NCI-H524 (cell line): ENCODE measurements at places on chromosomes 2 and 18.

DNA sequence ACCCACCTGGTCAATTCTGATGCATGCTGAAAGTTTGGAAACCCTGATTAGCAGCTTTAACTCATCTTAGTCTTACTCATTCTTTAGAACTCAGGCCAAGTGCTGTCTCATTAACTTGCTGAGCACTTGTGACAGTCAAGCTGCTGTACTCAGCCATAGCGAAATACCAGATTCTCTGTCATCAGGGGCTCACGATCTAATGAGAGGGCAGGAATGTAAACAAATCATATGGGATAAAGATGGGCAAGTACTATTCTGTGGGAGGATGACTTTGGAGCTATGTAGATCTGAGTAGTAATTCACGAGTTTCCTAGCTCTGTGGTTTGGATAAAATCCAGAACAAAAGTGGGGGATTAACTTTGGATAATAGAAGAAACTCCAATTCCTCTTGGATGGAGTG, 376.6 kb downstream of the HRH4 start:
- peak; percentile 6 for DNase-seq

- DNase-seq, result peak; percentile 2
These were observed 230.0 kb upstream of the PARD3B start for GRCh38 chr2:204315236-204315662.

- no peak for DNase-seq
These were observed 113.7 kb downstream of the OSR1 start for GRCh38 chr2:19244460-19245363.

GRCh38 chr2:170937709-170938379, 8.8 kb downstream of the GORASP2 start:
- no peak for DNase-seq

DNA sequence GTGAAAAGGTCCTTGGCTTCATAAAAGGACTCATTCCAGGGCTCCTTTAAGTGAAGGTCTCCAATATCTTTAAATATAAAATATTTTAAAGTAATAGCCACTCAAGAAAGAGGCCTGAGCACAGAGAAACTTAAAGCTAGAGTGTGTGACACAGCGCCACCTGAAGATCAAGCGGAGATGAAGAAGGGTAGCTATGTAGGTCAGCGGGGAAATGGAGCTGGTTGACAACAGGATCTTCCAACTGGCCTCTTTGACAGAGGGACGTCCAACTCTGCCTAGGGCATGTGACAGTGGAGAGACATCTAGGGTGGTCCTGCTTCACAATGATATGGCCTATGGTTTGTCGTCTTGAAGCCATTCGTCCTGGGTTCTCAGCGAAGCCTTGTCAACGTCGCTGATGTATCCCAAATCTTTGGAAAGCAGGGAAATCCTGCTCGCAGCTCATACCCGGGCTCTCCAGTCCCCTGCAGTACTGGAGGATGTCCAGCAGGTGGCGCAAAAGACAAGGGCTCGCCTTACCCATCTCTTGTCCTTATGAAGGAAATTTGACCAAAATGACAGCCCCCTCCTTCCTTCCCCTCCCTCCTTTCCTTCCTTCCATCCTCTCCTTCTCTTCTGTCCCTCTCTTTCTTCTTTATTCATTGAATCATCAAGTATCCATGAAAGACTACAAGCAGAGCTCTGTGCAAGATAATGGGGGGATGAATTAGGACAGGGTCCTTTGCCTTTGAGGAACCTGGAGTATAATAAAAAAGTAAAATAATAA, 59.6 kb downstream of the LONRF2 start:
- DNase-seq, result peak; percentile 62

GRCh38 chr2:172484253-172484652, 56.9 kb downstream of the ITGA6 start:
- DNase-seq, result peak; percentile 47

GRCh38 chr2:159272156-159272555, 14.3 kb downstream of the WDSUB1 start:
- no peak for DNase-seq

DNA sequence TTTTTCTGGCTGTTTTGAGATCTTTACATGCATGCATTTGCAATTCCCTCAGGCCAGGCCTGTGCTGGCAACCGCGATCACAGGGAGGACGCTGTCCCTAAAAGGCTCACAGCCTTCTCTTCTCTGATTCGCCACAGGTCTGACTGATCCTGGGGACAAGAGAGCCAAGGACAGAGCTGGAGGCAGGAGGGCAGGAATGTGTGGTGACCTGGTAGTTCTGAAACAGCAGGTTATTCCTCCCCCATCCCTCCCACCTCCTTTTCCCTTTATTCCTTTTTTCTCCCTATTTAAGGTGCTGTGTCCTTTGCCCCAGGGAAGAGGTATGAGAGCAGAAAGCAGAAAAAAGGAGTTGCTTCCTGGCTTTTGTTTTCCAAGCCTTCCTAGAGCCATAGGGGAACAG, 21.9 kb downstream of the TMEM177 start:
- no peak for DNase-seq

- no peak for DNase-seq
These were observed 1.1 kb upstream of the PREB start for GRCh38 chr2:27135478-27135955.

DNA sequence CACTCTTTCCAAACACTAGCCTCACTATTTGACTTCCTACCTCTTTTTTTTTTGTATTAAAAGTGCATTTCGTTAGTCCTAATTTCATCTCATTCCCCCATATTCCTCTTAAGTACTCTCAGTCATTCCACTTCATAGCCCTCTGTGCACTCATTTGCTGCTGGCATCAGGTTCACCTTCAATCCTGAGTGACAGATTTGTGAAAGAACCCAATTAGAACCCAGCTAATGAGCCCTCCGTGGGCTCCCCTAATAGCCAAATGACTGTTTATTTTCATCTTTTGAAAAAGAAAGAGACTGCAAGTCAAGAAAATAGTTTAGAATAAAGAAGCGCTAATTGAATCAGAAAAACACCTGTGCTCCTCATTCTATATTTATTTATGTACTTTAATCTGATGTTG, 512.1 kb upstream of the LRATD1 start:
- DNase-seq, result peak; percentile 7

DNA sequence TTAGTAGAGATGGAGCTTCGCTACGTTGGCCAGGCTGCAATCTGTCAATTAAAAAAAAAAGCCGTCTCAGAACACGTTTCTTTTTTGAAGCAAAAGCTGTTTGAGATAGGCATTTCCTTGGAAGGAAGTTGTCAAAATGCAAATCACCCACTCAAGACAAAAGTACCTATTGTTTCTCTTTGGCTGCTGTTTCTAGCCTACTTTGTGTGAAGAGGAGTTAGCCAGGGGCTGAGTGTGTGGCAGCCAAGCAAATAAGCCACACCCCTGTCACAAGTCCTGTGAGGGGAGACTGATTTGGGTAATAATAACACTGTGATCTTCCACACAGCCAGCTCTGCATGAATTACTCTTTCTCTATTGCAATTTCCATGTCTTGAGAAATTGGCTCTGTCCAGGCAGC, 47.4 kb upstream of the CDCA7 start:
- DNase-seq, result no peak

GRCh38 chr2:63735931-63736330, 105.8 kb upstream of the UGP2 start:
- no peak for DNase-seq

GRCh38 chr2:97750017-97750416, 36.6 kb downstream of the ZAP70 start:
- DNase-seq, result no peak

- no peak for DNase-seq
These were observed 129.0 kb downstream of the ERBB4 start for GRCh38 chr2:212409560-212409959.

DNA sequence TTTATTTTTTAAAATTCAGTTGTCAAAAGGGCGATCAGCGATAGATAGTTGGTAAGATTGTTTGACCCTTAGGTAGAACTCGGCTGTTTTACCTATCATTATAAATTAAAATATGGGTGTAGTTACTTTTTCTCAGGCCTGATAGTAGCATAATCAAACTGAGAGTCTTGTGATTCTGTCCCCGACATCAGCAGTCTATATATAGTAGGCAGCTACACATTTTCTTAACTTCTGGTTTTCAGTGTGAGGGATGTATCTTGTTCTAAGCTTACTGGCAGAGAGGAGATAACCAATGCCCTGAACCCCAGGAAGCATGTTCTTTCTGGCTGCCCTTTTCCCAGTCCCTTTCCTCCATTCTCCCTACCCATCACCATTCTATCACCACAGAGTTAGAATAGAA, 56.6 kb downstream of the XRCC5 start:
- no peak for DNase-seq

GRCh38 chr18:78873926-78874500, 105.6 kb upstream of the SALL3 start:
- no peak for DNase-seq

DNA sequence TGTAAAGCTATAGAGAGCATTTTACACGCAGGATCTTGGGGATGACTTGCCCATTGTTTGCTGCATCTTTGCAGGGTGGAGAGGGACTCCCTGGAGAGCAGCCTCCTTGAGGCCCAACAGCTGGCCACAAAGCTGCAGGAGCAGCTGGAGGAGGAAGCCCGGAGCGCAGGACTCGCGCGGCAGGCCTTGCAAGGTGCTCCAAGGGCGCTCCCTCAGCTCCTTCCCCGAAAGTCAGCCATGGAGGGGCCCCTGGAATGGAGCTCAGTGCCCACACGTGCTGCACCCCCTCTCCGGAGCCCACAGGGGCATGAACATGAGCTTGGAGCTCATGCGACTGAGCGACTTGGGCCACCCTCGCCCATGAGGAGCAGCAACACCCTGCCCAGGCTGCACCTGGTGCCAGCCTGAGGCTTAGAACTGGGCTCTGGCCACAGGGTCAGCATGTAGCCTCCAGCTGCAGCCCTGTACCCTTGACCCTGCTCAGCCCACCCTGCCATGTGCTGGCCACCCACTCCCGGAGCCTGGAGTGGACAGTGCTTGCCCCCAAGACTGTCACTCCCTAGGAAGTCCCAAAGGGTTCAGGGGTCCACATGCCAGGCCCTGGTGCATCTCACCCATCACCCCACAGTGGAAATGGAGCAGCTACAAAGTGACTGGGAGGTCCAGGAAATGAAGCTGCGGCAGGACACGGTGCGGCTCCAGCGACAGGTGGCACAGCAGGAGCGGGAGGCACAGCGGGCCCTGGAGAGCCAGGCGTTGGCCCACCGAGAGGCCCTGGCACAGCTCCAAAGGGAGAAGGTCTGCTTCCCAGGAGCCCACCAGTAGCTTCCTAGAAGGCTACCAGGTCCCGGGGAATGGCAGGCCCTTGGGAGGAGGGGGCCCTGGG, 43.0 kb downstream of the CROCC2 start:
- peak; percentile 20 for DNase-seq

GRCh38 chr2:2230433-2230817, 100.7 kb downstream of the MYT1L start:
- DNase-seq, result peak; percentile 85

- DNase-seq, result no peak
These were observed 32.5 kb downstream of the PTPN18 start for GRCh38 chr2:130388221-130388907.

GRCh38 chr2:241132538-241133435, 16.5 kb downstream of the PASK start:
- DNase-seq, result no peak

GRCh38 chr18:50340078-50340477, 34.8 kb upstream of the SKA1 start:
- DNase-seq, result no peak

DNA sequence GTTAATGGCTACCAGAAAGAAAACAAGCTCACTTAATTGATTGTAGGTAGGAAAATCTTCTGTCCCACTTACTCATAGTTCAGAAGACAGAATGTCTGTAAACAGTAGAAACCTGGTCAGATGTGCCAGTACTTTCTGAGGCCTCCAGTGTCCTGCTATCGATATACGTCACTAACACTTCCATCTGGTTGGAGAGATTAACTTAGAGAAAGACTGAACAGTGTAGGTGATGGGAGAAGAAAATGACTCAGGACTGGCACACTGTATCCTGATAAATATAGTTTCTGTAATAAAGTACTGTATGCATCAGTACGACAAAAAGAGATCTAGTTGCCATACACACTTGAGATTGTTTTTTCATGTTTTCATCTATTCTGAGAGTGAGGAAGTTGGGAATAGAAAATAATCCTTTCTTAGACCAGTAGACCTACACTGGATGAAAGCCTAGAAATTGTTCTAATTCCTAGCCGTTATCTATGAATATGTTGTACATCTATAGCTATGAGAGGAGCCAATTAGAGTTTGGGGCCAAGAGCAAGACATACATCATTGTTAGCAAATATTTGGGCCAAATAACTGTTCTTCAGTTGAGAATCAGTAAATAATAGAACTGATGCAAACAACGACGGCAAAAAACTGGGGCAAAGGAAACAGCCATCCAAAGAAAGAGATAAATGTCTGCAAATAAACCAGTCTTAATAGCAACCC, 105.9 kb downstream of the NAT8 start:
- no peak for DNase-seq

DNA sequence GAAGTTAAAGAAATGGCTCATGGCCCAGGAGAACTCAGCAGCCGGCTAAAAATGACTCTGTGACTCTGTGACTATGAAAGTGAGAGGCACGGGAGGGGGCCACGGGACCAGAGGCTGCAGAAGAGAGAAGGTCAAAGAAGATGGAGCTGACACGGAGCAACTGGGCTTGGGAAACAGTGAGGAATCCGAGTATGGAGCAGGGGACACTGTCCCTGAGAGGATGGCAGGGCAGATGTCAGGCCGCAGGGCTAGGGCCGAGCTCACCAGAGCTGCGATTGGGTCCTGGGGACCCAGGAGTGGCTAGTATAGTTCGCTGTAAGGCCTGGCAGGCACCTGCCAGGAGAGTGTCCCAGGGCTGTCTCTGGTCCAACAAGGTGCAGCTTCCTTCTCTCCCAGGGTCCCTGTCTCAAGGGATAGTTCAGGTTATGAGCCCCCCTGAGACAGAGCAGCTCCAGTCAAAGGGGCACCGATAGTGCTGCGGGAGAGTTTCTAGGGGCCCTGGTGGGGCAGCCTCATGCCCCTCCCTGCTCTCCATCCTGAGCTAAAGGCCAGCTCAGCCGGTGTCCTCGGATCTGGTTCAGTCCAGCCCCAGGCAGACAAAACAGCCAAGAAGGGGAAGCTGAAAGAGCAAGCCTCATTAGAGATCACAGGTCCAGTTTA, 42.7 kb downstream of the CIB4 start:
- DNase-seq, result no peak

- no peak for DNase-seq
These were observed 386 bp upstream of the YIPF4 start for GRCh38 chr2:32277363-32277673.
